ENCODE measurements at places on chromosomes 5 and 9. TPM values are rescaled to one million over a fixed set of nuclear protein-coding genes. Genes with fewer than 3 reads are reported as not detected.

Gene RETREG1
- 0.14 TPM for polyA plus RNA-seq

Gene SV2C
- polyA plus RNA-seq: not detected

Gene PCDHAC1
- polyA plus RNA-seq: 0.04 TPM

Gene BARX1
- not detected for polyA plus RNA-seq

DNA sequence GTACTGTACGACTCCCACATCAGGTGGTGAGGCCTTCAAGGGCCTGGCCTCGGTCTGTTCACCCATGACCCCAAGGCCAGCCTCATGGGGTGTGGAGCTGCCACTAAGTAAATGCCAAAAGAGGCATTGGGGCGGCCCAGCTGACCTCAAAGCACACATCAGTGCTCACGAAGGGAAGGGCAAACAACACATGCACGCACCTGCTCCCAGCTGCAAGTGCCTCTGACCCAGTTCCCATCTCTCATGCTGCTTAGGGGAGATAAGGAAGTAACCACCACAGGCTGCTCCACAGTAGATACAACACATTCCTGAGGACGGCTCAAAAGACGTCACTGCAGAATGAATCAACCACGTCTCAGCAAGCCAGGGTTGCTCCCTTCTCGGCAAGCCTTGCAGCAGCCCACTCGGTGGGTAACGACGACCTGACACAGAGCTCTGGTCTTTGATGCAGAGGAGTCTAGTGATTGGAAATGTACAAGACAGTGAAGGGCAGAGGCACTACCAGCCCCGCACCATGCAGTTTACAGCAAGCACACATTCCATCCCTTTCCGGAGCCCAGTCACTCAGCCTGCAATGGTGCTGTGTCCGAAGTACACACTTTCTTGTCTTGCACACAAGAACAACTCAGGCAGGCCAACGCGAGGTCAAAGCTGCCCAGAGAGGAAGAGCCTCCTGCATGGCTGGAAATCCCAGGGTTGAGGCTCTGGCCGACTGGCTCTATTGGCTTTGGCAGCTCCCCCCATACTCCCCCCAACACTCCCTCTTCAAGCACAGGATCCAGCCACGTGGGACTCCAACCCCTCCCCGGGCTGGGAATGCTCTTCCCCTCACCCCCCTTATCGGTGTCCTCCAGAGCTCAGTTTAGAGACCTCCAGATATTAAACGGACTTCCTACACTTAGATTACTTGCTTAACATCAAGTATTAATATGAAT is 31.8 kb downstream of the FABP6 start:
- DNase-seq: peak; percentile 94

GRCh38 chr5:80738466-80738865 is 83.7 kb upstream of the DHFR start:
- DNase-seq: no peak

DNA sequence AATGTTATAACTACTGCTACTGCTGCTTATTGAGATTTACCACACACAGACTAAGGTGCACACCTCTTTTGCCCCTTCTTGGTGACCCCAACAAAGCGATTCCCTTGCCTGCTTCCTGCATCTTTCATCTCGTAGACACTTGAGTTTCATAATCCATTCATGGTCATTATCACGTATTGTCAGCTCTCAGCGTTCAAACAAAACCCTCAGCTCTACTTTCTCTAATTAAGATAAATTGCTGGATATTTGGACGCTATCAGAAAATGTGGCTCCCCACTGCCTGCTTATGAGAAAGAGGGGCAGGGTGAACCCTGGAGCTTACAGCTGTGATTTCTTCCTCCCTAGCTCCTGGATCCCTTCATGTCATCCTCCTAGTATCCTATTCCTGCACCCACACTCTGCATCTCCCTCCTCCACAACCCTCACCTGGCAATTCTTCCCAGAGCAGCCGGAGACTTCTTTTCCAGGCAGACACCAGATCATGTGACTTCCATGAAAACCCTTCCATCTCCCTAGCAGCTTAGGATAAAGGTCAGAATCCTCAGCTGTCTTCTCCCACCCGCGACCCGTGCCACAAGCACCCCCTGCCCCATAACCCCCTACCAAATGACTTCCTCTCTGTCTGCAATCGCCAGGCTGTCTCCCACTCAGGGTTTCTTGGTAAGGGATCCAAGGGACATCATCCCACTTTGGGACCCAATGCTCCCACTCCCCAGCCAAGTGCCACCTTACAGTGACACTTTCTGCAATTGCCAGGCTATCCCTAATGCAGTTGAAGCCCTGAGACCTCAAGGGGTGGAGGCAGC is 146.5 kb downstream of the NSG2 start:
- DNase-seq: no peak

DNA sequence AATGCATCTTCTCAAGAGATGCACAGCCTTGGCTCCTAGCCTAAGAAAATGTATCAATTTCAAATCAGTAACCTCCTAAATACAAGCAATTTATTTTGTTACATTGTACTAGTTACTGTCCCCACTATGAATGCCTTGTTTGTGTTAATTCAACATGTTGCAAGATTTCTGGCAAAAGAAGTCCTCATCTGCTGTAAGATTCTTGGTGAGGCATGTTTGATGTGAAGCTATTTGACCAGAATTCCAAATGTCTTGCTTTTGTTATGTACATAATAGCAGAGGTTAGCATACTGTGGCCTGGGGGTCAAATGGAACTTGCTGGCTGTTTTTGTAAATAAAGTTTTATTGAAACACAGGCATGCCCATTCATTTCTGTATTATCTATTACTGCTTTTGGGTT is 1023.1 kb upstream of the WWC1 start:
- DNase-seq: no peak

DNA sequence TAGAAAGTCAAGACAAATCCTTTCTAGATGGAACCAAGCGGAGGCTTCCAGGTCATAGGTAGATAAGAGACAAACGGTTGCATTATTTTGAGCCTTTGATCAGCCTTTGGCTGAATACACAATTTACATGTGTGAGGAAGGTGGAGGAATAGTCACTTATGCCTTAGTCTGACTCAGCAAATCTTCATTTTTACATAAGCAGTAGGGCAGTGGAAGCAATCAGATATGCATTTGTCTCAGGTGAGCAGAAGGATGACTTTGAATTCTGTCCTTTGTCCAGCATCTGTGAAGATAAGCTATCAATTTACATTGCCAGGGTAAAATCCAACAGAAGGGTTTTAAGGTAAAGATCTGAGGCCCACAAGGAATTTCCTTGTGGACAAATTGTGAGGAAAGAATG is 23.8 kb downstream of the TUSC1 start:
- no peak for DNase-seq

GRCh38 chr5:181024245-181025064 is 15.6 kb upstream of the BTNL9 start:
- no peak for DNase-seq

GRCh38 chr5:180982008-180982741 is 6.5 kb upstream of the BTNL3 start:
- DNase-seq: no peak

GRCh38 chr5:177983763-177984583 is 12.1 kb downstream of the PROP1 start:
- no peak for DNase-seq

DNA sequence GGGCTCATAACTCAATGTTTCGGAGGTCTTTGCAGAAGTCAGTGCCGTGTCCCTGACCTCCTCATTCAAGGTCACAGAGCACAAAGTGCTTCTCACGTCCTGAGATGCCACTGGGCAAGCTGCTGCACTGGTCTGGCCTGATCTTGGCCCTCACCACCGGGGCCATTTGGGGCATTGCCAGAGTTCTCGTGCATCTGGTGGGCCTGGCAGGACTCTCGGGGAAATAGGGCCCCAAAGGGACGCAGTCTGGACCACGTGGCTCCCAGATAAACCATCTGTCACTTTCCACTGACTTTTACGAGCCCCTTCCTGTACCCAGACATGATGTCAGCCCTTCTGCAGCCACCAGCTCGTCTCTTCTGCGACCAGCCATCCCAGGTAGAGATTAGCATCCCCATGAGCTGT is 54.8 kb downstream of the HRH2 start:
- no peak for DNase-seq

DNA sequence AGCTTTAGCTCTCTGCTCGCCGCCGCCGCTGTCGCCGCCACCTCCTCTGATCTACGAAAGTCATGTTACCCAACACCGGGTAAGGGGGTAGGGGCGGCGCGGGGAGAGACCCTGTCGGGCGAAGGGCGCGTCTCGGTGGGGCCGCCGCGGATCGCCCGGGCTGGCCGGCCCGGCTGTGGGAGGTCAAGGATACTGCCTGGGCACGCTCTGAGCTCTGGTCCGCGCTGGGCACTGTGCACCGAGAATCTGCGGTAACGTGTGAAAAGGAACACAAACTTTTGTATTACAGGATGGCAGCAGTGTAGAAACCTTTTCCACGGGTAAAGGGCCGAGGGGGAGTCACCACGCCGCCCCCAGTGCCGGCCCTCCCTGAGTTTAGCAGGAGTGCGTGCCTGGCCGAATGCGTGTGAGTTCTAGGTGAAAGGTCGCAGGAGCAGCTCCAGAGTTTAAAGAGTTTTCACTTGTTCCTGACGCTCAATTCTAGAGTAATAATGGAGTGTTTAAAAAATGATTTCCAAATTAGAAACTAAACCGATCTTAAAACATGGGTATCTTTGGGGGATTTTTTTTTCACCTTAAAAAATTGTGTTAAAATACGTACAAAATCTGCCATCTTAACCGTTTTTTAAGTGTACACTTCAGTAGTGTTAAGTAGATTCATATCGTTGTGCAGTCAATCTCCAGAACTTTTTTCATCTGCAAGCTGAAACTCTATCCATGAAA is at the start of gene HSDL2:
HSDL2 (plus strand) TSS at position 7 of the 723 bp plus-strand sequence; CDS start at position 63, 56 bp downstream.
- DNase-seq: no peak
